ENCODE measurements at places on chromosomes 6 and 20. TPM values are rescaled to one million over a fixed set of nuclear protein-coding genes. Genes with fewer than 3 reads are reported as not detected.

DNA sequence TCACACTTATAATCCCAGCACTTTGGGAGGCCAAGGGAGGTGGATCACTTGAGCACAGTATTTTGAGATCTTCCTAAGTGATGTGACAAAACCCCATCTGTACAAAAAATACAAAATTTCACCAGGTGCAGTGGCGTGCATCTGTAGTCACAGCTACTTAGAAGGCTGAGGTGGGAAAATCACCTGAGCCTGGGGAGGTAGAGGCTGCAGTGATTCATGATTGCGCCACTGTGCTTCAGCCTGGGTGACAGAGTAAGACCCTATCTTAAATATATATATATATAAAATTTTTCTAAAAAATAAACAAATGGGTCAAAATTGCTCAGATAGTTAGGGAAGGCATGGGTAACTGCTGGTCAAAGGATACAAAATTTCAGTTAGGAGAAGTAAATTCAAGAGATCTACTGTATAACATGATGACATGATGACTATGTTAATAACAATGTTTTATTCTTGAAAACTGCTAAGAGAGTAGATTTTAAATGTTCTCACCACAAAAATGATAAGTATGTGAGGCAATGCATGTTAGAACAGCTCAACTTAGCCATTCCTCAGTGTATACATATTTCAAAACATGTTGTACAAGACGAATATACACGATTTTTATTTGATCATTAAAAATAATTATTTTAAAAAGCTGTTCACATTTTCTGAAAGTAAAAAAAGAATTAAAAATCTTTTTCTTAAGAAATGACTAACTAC, 24.4 kb downstream of the TBC1D32 start:
- H3K36me3 ChIP-seq = no peaks in the 10 kb centered on the region
- H3K27me3 ChIP-seq = no peaks in the 10 kb centered on the region
- no peak overlapping the region for H3K4me3 ChIP-seq
- peaks cover 7% of the 10 kb centered on the region for H3K4me1 ChIP-seq

GRCh38 chr6:64874776-64875175, 832.2 kb downstream of the EYS start:
- H3K27ac ChIP-seq = no peak overlapping the region
- no peaks in the 10 kb centered on the region for H3K4me1 ChIP-seq
- H3K36me3 ChIP-seq = no peaks in the 10 kb centered on the region
- no peaks in the 10 kb centered on the region for H3K27me3 ChIP-seq
- H3K4me3 ChIP-seq = no peak overlapping the region

- H3K27ac ChIP-seq = no peak overlapping the region
- DNase-seq = peak; percentile 48
- H3K27me3 ChIP-seq = no peaks in the 10 kb centered on the region
- H3K36me3 ChIP-seq = no peaks in the 10 kb centered on the region
- H3K4me1 ChIP-seq = peaks cover 26% of the 10 kb centered on the region
- no peak overlapping the region for H3K4me3 ChIP-seq
Observed at GRCh38 chr6:129744201-129744879, 34.4 kb upstream of the ARHGAP18 start.

DNA sequence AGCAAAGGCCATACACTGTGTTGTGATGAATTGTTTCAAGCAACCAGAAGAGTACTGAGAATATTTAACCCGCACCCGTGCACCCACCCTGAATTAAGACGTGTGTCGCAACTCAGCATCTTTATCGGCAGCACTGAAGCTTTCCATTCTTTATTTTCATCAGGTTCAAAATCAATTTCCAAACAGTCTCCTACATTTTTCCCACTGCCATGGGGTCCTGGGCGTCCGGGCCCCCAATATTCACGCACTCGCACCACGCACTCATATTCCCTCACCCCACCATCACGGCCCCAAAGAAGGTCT, 1.8 kb downstream of the LTB start:
- DNase-seq = no peak
- no peaks in the 10 kb centered on the region for H3K36me3 ChIP-seq
- H3K27ac ChIP-seq = no peak overlapping the region
- peak overlapping the region; percentile 48 for H3K4me3 ChIP-seq
- H3K4me1 ChIP-seq = peaks cover 8% of the 10 kb centered on the region

- DNase-seq = no peak
- H3K27ac ChIP-seq = no peak overlapping the region
- no peak overlapping the region for H3K4me3 ChIP-seq
- H3K4me1 ChIP-seq = no peaks in the 10 kb centered on the region
- no peaks in the 10 kb centered on the region for H3K27me3 ChIP-seq
- no peaks in the 10 kb centered on the region for H3K36me3 ChIP-seq
Observed at GRCh38 chr6:109284675-109285074, 97.6 kb downstream of the CD164 start.

DNA sequence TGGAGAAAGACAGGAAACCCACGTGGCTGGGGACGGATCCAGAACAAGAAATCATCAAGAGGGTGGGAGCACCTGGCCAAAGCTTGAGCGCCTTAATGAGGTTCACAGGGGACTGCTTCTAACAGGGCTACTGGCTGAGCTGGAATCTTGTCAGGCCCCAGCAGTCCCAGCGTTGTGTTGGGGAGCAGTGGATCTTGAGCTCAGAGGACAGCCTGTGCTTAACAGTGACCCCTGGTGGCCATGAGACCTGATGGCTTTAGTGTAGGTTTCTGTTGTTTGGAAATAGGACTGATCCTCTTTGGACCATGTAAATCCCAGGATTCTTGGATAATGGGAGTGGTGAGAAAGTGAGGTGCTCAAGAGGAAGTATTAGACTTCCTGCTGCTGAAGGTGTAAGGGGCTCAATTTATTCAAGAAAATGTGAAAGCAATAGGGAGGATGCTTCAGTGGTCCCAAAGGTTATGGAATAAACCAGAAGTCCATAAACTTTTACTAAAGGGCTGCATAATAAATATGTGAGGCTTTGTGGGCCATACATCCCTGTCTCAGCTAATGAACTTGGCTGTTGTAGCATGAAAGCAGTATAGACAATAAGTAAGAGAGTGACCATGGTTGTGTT, 216.2 kb downstream of the NFATC2 start:
- no peak for DNase-seq
- H3K4me1 ChIP-seq = peaks cover 36% of the 10 kb centered on the region
- H3K27me3 ChIP-seq = no peaks in the 10 kb centered on the region
- peak overlapping the region; percentile 84 for H3K27ac ChIP-seq
- no peaks in the 10 kb centered on the region for H3K36me3 ChIP-seq

GRCh38 chr20:43576108-43576507, 14.6 kb upstream of the IFT52 start:
- no peak overlapping the region for H3K27ac ChIP-seq
- H3K4me1 ChIP-seq = no peaks in the 10 kb centered on the region
- H3K4me3 ChIP-seq = no peak overlapping the region

- H3K4me3 ChIP-seq = peak overlapping the region; percentile 81
- H3K27ac ChIP-seq = peak overlapping the region; percentile 81
- H3K36me3 ChIP-seq = peaks cover 8% of the 10 kb centered on the region
- no peak for DNase-seq
- H3K4me1 ChIP-seq = peaks cover 18% of the 10 kb centered on the region
Observed at GRCh38 chr6:137219664-137220252, 573 bp upstream of the IFNGR1 start.

DNA sequence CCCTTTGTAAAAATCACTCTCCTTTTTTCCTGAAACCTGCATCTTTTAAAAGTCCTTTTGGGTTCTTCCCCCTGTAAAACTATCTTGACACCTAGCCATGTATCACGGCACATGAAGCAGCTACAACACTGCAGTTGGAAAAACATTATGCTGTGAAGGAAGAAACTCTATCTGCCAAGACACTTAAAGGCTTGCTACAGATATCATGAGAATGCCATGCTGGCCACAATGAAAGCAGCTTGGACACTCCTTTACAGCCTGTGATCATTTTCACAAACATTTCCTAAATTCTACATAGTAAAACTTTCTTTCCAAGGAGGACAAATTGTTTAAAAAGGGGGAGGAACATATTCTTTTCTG, 31.8 kb downstream of the CNKSR3 start:
- DNase-seq = no peak
- H3K27me3 ChIP-seq = no peaks in the 10 kb centered on the region
- peak overlapping the region; percentile 88 for H3K27ac ChIP-seq
- H3K4me3 ChIP-seq = no peak overlapping the region

- H3K36me3 ChIP-seq = no peaks in the 10 kb centered on the region
- no peaks in the 10 kb centered on the region for H3K27me3 ChIP-seq
- no peak overlapping the region for H3K4me3 ChIP-seq
- DNase-seq = no peak
- no peaks in the 10 kb centered on the region for H3K4me1 ChIP-seq
Observed at GRCh38 chr20:41392871-41393704, 26.5 kb upstream of the EMILIN3 start.

DNA sequence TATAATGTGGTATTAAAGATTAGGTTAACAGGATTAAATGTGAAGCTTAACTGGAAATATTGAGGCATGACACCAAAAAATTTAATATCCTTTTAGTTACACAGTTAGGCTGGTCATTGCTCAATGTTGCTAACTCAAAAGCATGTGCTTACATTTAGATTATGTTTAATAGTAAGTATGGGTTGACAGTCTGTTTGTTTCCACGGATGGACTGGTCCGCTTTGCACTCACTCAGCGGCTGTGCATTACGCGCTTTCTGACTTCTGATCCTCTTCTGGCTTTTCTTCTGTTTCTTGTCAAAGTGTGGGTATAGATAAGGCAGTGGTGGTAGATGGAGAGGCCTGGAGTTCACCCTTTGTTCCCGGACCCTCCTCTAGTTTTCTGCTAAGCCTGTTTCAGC, 174.9 kb downstream of the RIMS1 start:
- no peaks in the 10 kb centered on the region for H3K27me3 ChIP-seq
- H3K4me1 ChIP-seq = peaks cover 10% of the 10 kb centered on the region
- no peaks in the 10 kb centered on the region for H3K36me3 ChIP-seq
- no peak for DNase-seq
- H3K4me3 ChIP-seq = no peak overlapping the region
- no peak overlapping the region for H3K27ac ChIP-seq

Gene MDFI
- total RNA-seq = not detected

Gene CYP24A1
- not detected for total RNA-seq

Gene OR10C1
- not detected for total RNA-seq

Gene DBNDD2
- total RNA-seq = 0.47 TPM

Measured in SJSA1 (cell line).